ENCODE measurements at places on chromosomes 3 and 15. TPM values are rescaled to one million over a fixed set of nuclear protein-coding genes. Genes with fewer than 3 reads are reported as not detected.

Gene SPTBN5
- 3.0 TPM for total RNA-seq

Gene DUOXA2
- not detected for total RNA-seq

Gene THAP10
- 1.7 TPM for total RNA-seq

Gene TMEM158
- total RNA-seq, result 15.0 TPM

Gene CEMIP
- total RNA-seq, result 445 TPM

Gene GABRB3
- total RNA-seq, result 7.4 TPM

Gene POPDC2
- 2.4 TPM for total RNA-seq

Gene MAGEL2
- total RNA-seq, result 1.5 TPM

Gene IDH2
- 101 TPM for total RNA-seq

Gene CAND2
- 9.6 TPM for total RNA-seq

GRCh38 chr3:150611666-150612065, 8.5 kb downstream of the SELENOT start:
- no peak overlapping the region for H3K4me3 ChIP-seq
- H3K27me3 ChIP-seq, result no peaks in the 10 kb centered on the region
- peaks cover 24% of the 10 kb centered on the region for H3K36me3 ChIP-seq
- no peak overlapping the region for H3K27ac ChIP-seq
- H3K4me1 ChIP-seq, result peaks cover 26% of the 10 kb centered on the region
- no peak for DNase-seq

- peaks cover 66% of the 10 kb centered on the region for H3K4me1 ChIP-seq
- no peaks in the 10 kb centered on the region for H3K27me3 ChIP-seq
- peak overlapping the region; percentile 47 for H3K4me3 ChIP-seq
- DNase-seq, result no peak
- H3K36me3 ChIP-seq, result peaks cover 5% of the 10 kb centered on the region
These were observed 336.2 kb downstream of the ERC2 start for GRCh38 chr3:56131974-56132590.

- DNase-seq, result no peak
- no peak overlapping the region for H3K4me3 ChIP-seq
- no peaks in the 10 kb centered on the region for H3K36me3 ChIP-seq
- H3K27me3 ChIP-seq, result no peaks in the 10 kb centered on the region
- H3K4me1 ChIP-seq, result no peaks in the 10 kb centered on the region
These were observed 152.9 kb upstream of the SOX2 start for GRCh38 chr3:181558870-181559269.

DNA sequence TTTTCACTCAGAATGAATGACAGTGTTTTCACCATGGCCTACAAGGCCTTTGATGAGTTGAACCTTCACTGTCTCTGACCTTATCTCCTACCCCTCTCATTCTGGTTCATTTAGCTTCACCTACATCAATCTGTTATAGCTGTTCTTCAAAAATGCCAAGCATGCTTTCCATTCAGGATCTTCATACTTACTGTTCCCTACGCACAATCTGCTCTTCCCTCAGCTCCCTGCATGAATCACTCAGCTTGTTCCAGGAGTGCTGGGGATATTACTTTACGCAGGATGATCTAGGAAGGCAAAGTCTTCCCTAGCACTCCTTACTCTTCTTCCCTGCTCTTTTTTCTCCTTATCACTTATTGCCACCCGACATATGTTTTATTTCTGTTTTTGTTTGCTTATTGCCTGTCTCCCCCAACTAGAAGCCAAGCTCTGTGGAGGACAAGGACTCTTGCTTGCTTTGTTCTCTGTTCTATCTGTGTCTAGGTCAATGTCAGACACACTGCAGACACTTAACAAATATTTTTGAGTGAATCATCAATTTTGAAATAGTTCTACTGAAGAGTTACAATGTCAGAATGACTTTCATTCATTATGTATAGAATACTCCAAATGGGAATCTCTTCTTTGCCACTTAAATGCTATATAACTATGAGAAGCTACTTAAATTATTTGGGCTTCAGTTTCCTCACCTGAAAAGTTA, 238.3 kb upstream of the FEZF2 start:
- no peak overlapping the region for H3K27ac ChIP-seq
- H3K4me3 ChIP-seq, result no peak overlapping the region
- peaks cover 17% of the 10 kb centered on the region for H3K27me3 ChIP-seq
- no peaks in the 10 kb centered on the region for H3K36me3 ChIP-seq

GRCh38 chr3:55013145-55013925, 85.5 kb upstream of the LRTM1 start:
- H3K36me3 ChIP-seq, result no peaks in the 10 kb centered on the region
- H3K4me3 ChIP-seq, result no peak overlapping the region
- H3K27ac ChIP-seq, result no peak overlapping the region
- no peak for DNase-seq

DNA sequence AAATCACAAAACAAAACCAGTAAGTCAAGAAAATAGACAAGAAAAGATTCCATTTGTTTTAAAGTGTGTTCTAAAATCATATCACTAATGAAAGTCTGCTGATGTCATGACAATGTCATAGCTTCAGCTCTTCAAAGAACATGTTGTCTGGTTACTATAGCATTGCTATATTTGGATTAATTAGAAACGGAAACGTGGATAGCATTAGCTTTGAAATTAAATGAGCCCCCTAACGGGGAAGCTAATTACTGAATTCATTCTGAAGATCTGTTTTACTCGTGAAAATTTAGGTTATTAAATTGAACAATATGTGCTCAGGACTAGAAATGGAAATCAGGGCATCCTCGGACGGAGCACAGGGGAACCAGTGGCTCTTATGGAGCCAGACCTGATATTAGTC, 316.7 kb upstream of the AGTR1 start:
- no peak for DNase-seq
- no peak overlapping the region for H3K4me3 ChIP-seq
- H3K27ac ChIP-seq, result no peak overlapping the region
- no peaks in the 10 kb centered on the region for H3K4me1 ChIP-seq
- no peaks in the 10 kb centered on the region for H3K36me3 ChIP-seq

GRCh38 chr3:179608931-179609720, 4.5 kb downstream of the NDUFB5 start:
- H3K27ac ChIP-seq, result peak overlapping the region; percentile 2
- no peaks in the 10 kb centered on the region for H3K27me3 ChIP-seq
- no peak overlapping the region for H3K4me3 ChIP-seq
- no peak for DNase-seq
- peaks cover 6% of the 10 kb centered on the region for H3K36me3 ChIP-seq

- H3K27me3 ChIP-seq, result no peaks in the 10 kb centered on the region
- no peak overlapping the region for H3K4me3 ChIP-seq
- peaks cover 7% of the 10 kb centered on the region for H3K36me3 ChIP-seq
- DNase-seq, result no peak
- H3K27ac ChIP-seq, result no peak overlapping the region
These were observed 4.0 kb downstream of the RNF13 start for GRCh38 chr3:149816986-149817385.

DNA sequence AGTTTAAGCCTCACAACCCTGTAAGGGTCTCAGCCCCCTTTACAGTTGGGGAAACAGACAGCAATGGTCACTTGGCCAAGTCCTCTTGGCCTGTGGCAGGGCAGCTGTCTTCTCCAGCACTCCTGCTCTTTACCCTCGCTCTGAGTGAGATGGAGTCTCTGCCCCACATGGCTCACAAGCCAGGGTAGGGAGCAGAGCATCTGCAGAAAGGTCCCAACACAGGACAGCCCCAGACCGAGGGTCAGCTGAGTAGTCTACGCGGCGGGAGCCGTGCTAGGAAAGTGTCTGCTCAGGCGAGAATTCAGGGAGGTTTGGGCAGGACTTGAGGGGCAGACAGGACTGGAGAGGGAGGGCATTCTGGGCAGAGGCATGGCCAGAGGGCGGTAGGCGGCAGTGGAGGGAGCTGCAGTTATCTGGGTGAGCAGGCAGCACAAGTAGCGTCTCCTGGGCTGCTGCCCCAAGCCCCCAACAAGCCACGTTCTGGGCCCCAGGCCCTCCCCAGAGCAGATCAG, 18.3 kb upstream of the LAMP3 start:
- peak; percentile 76 for DNase-seq
- H3K4me1 ChIP-seq, result peaks cover 19% of the 10 kb centered on the region
- no peaks in the 10 kb centered on the region for H3K36me3 ChIP-seq
- no peak overlapping the region for H3K27ac ChIP-seq

DNA sequence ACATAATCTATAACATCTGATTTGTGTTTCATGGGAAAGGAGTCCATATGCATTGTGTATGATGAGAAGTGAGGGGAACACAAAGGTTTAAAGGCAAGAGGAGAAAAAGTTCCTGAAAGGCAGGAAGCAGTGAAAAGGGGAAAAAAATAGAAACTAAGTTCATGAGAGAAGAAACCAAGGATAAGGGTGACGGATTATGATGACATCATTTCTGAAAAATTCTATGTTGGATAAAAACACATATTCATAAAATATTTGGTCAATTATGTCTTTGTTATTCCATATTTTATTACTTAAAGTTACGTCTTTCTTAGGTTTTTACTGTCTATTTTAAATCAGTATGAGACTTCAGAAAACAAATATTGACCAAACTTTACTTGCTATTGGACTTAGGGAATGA, 48.6 kb upstream of the CP start:
- H3K4me1 ChIP-seq, result peaks cover 38% of the 10 kb centered on the region
- H3K27me3 ChIP-seq, result no peaks in the 10 kb centered on the region
- no peak overlapping the region for H3K4me3 ChIP-seq
- no peaks in the 10 kb centered on the region for H3K36me3 ChIP-seq
- no peak for DNase-seq

- H3K27me3 ChIP-seq, result peaks cover 9% of the 10 kb centered on the region
- no peaks in the 10 kb centered on the region for H3K4me1 ChIP-seq
- no peak for DNase-seq
- no peaks in the 10 kb centered on the region for H3K36me3 ChIP-seq
These were observed 189.7 kb downstream of the TUSC7 start for GRCh38 chr3:116899253-116899652.

GRCh38 chr15:56390739-56391267, 25.6 kb downstream of the TEX9 start:
- no peaks in the 10 kb centered on the region for H3K36me3 ChIP-seq
- no peak overlapping the region for H3K4me3 ChIP-seq
- H3K27me3 ChIP-seq, result no peaks in the 10 kb centered on the region
- H3K4me1 ChIP-seq, result no peaks in the 10 kb centered on the region

- H3K4me1 ChIP-seq, result no peaks in the 10 kb centered on the region
- no peaks in the 10 kb centered on the region for H3K27me3 ChIP-seq
- DNase-seq, result no peak
- H3K36me3 ChIP-seq, result no peaks in the 10 kb centered on the region
- H3K4me3 ChIP-seq, result no peak overlapping the region
- no peak overlapping the region for H3K27ac ChIP-seq
These were observed 9.4 kb upstream of the P2RY12 start for GRCh38 chr3:151393941-151394340.

- peaks cover 4% of the 10 kb centered on the region for H3K4me1 ChIP-seq
- H3K36me3 ChIP-seq, result no peaks in the 10 kb centered on the region
- H3K27ac ChIP-seq, result no peak overlapping the region
- H3K4me3 ChIP-seq, result no peak overlapping the region
- H3K27me3 ChIP-seq, result no peaks in the 10 kb centered on the region
These were observed 52.1 kb downstream of the BSN start for GRCh38 chr3:49606427-49606826.

DNA sequence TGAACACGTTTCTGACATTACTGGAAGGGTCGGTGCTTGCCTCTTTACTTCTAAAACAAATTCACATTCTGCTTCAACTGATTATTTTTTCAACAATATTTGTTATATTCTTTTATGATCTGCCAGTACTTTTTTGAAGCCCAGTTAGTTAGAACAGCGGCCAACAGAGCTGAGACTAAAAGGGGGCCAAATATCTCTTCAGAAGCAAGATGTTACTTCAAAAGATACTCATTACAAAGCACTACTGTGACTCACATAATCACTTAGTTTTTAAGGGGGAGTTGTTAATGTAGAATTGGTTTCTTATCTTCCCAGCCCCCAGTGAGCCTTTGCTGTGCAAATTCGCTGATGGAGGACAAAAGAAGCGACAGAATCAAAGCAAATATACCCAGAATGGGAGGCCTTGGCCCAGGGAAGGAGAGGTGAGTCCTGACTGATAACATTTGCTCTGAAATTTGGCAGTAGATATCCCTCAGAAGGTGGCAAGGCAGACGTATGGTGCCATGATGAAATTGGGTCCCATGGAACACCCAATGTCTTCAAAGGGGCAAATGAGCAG, 587.8 kb downstream of the RBMS3 start:
- no peak for DNase-seq
- H3K27me3 ChIP-seq, result no peaks in the 10 kb centered on the region
- H3K4me1 ChIP-seq, result no peaks in the 10 kb centered on the region
- H3K36me3 ChIP-seq, result peaks cover 9% of the 10 kb centered on the region

- no peak overlapping the region for H3K4me3 ChIP-seq
- peaks cover 41% of the 10 kb centered on the region for H3K4me1 ChIP-seq
- no peaks in the 10 kb centered on the region for H3K27me3 ChIP-seq
- H3K36me3 ChIP-seq, result no peaks in the 10 kb centered on the region
These were observed 98.5 kb upstream of the ROBO2 start for GRCh38 chr3:76941376-76941775.

DNA sequence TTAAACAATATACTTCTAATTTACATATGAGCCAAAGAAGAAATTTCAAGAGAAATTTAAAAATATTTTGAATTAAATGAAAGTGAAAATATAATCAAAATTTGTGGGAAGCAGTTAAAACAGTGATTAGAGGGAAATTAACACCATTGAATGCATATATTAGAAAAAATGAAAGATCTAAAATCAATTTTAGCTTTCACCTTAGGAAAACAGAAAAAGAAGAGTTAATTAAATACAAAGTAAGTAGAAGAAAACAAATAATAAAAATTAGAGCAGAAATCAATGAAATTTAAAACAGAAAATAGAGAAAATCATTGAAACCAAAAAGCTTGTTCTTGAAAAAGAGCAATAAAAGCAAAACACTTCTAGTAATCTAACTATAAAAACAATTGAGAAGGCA, 38.6 kb upstream of the AP3B2 start:
- DNase-seq, result no peak
- H3K4me1 ChIP-seq, result peaks cover 31% of the 10 kb centered on the region
- H3K4me3 ChIP-seq, result no peak overlapping the region
- H3K36me3 ChIP-seq, result peaks cover 5% of the 10 kb centered on the region

GRCh38 chr3:1082108-1082507, 10.7 kb upstream of the CNTN6 start:
- peaks cover 33% of the 10 kb centered on the region for H3K4me1 ChIP-seq
- H3K4me3 ChIP-seq, result no peak overlapping the region
- no peak for DNase-seq

GRCh38 chr3:75978686-75979085, 193.3 kb upstream of the ZNF717 start:
- H3K36me3 ChIP-seq, result no peaks in the 10 kb centered on the region
- no peaks in the 10 kb centered on the region for H3K4me1 ChIP-seq
- no peak for DNase-seq
- peaks cover 27% of the 10 kb centered on the region for H3K27me3 ChIP-seq
- no peak overlapping the region for H3K27ac ChIP-seq

Measured in osteocyte (in vitro differentiated cells).